ENCODE measurements at places on chromosomes 13 and 19.

DNA sequence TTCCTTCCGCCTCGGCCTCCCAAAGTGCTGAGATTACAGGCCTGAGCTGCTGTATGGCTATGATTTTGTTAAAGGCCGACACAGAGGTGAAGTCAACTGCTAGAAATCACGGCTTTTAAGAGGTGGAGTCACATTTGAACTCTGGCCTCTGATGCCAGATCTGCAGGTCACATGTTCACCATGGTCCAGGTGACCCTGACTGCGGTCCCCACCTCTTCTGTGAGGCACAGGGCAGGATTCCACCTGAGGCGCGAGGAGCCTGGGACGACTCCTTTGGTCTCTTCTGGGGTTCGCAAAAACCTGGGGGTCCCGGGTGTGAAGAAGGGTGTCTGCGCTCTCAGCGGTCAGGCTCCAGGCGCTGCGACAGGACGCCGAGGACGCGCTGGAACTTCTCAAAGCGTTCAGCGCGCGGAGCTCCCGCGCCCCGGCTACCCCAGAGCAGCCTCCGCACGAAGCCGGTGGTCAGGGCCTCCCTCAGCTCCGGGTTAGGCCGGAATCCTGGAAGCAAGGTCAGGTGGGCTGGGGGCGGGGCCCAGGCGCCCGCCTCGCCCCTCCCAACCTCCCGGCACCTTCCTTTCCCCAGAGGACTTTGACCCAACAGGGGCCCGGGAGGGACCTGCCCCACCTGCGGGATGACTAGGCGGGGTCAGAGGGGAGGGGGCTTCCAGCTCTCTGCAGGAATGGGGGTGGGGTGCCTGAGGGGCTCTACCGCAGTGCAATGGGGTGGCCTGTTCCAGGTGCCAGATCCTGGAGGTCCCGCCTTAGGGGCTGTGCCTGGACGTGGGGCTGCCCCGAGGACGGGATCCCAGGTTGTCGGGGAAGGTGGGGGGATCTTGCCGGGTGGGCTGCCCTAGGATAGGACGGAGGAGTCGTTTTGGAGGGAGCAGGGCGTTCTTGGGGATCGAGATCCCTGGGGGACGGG is 13.0 kb downstream of the TRIP10 start:
- no peak for DNase-seq

DNA sequence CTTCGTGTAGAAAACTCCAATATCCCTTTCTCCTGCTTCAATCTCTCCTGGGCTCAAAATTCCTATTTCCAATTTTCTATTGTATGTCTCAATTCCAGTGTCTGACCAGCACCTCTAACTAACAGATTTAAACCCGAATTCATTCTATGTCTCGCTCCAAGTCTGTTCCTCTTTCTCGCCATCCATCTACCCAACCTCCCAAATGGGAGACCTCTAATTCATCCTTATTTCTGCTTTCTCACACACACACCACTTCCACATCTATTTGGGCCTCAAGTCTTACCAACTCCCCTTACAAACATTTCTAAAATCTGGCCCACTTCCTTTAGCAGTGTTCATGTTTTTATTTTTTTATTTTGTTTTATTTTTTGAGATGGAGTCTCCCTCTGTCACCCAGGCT is 53.3 kb downstream of the MBD3L2B start:
- no peak for DNase-seq

GRCh38 chr19:5436106-5436947 is 18.9 kb upstream of the ZNRF4 start:
- no peak for DNase-seq

- DNase-seq = no peak
Observed at GRCh38 chr13:77099415-77099814, 72.5 kb upstream of the FBXL3 start.

GRCh38 chr19:20664901-20665781 is 3.8 kb upstream of the ZNF626 start:
- no peak for DNase-seq

DNA sequence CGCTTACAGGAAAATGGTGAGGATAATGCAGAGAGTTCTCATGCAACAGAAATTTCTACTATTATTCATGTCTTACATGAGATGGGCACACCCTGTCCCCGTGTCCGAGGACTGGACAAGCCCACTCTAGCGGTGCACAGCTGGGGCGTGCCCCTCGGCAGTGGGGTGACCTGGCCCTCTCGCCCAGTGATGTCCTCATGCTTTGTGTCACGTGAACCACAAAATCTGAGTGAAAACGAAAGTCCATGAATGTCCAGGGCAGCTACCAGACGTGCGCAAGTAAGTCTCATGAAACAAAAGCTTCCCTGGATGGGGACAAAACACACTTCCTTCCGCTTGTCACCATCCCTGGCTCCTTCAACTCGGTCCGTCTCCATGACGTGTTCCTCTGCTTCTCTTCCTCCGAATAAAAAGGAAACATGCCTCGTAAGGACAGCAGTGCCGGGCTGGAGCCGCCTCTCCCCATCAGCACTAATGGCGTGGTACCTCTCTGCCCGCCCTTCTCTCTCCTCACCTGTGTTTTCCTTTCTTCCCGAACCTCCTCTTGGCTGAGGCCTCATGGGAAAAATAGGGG is 45.6 kb downstream of the ANKRD10 start:
- no peak for DNase-seq
